SK-N-MC (cell line): ENCODE measurements at places on chromosomes 3 and 15.

DNA sequence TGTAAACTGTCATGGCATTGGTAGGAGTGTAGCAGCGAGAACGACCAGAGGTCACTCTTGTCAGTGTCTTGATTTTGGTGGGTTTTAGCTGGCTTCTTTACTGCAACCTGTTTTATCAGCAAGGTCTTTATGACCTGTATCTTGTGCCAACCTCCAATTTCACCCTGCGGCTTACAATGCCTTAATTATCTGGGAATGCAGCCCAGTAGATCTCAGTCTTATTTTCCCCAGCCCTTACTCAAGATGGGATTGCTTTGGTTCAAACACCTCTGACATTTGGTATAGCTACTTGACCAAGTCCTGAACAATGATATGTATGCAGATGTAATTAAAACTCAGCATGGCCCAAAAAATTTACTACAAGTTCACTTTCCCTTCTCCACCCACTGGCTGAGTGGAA lies 388.4 kb downstream of the RSL24D1 start:
- no peak for DNase-seq

- DNase-seq = no peak
These were observed 39.6 kb upstream of the TRAK1 start for GRCh38 chr3:42051384-42052131.

GRCh38 chr3:160376681-160377080 lies 22.3 kb downstream of the IFT80 start:
- DNase-seq = no peak

DNA sequence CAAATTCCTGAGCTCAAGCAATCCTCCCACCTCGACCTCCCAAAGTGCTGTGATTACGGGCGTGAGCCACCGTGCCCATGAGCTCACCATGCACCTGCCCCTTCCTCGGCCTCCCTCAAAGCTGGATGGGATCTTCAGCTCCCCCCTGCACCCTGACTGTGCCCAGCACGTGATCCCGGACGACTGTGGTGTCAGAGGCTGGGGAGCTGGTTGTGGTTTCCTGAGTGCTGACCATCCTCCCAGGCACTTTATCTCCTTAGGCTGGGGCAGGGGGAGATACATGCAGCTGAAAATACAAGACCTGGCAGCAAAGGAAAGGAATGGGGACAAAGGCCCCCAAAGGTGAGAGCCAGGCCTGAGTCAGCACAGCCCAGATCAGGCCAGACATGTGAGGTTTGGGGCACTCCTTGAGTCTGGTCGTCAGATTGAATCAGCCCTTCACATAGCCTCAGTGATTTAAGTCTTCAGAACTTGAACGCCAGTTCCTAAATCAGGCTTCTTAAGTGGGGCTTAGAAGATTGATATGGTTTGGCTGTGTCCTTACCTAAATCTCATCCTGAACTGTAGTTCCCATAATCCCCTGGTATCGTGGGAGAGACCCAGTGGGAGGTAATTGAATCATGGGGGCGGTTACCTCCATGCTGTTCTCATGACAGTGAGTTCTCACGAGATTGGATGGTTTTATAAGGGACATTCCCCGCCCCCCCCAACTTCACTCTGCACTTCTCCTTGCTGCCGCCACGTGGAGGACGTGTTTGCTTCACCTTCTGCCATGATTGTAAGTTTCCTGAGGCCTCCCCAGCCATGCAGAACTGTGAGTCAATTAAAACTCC lies 35.8 kb downstream of the PRKCD start:
- no peak for DNase-seq
